ENCODE measurements at places on chromosomes 12 and 14.
A peak's percentile ranks its signal among the peaks of the same experiment; 100 is the strongest.

GRCh38 chr12:75846102-75846501 lies 185.5 kb downstream of the PHLDA1 start:
- no peaks in the 10 kb centered on the region for H3K27me3 ChIP-seq
- no peak overlapping the region for H3K27ac ChIP-seq
- DNase-seq: no peak
- H3K36me3 ChIP-seq: no peaks in the 10 kb centered on the region

GRCh38 chr12:22702690-22703089 lies 77.7 kb downstream of the ETNK1 start:
- H3K4me3 ChIP-seq: peak overlapping the region; percentile 94
- H3K36me3 ChIP-seq: peaks cover 50% of the 10 kb centered on the region
- DNase-seq: no peak
- H3K27ac ChIP-seq: no peak overlapping the region
- no peaks in the 10 kb centered on the region for H3K27me3 ChIP-seq

DNA sequence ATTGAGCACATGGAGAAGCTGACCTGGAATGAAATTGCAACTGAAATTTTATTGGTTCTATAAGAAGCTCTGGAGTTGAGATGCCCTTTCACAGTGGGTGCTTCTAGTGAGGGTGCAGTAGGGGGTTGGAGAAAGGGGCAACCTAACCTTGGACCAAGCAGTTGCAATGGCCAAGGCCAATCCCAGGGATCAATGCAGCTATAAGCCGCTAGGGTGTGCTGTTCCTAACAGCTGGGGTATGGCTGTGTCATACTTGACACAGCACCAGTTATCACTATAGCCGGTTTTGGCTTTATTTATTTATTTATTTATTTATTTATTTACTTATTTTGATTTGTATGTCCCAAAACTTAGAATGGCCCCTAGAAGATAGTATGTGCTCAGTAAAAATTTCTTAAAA lies 505.9 kb downstream of the FLRT2 start:
- no peak overlapping the region for H3K4me3 ChIP-seq
- H3K27ac ChIP-seq: no peak overlapping the region
- no peaks in the 10 kb centered on the region for H3K4me1 ChIP-seq
- no peaks in the 10 kb centered on the region for H3K27me3 ChIP-seq

GRCh38 chr14:103205541-103205906 lies 82.3 kb downstream of the TNFAIP2 start:
- H3K4me1 ChIP-seq: no peaks in the 10 kb centered on the region
- H3K27me3 ChIP-seq: peaks cover 31% of the 10 kb centered on the region
- DNase-seq: no peak

DNA sequence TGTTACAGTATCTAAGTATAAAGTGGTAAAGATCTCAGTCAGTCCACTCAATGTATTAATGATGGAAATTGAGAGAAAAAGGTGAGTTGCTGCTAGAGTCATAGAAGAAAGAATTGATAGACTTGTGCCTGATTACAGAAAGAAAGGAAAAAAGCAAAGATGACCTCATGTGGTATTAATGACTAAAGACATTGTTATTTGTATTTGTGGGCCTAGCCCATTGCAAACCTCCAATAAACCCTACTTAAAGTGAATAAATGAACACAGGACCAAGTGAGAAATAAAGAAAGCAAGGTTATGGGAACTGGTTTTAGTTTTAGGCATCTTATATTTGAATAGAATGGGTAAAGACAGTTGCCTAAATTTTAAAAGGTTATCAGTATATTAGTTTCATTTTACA lies 105.5 kb downstream of the SYT1 start:
- H3K4me1 ChIP-seq: no peaks in the 10 kb centered on the region
- H3K27me3 ChIP-seq: no peaks in the 10 kb centered on the region
- H3K27ac ChIP-seq: no peak overlapping the region
- H3K36me3 ChIP-seq: no peaks in the 10 kb centered on the region
- DNase-seq: no peak

DNA sequence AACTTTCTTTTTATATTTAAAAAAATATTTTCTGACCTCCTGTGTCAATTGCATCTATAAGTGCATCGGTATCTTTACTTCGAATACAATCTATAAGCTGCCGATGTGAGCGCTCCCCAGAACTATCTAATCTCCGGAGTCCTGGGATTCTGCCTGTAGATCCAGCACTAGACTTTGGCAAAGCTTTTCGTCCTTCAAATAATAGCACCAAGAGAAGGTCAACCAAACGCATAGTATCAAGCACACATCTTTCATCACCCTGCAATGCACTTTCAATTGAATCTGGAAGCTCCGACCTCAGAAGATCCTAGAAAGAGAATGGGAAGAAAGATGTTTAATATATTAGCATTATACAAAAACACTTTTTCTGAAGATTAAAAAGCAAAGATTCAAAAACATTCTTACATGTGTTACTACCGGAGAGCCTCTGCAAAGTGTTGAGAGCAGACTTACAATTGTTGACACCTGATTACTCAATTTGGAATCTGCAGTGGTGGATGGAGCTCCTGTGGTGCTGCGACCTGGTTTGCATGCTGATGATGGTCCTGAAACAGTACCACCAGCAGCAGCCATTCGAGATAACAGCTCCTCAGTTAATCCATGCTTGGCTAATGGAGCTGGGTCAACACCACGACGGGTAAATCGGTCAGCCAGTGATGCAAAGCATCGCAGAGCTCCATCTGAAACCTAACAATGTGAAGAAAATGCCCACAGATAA lies 34.3 kb downstream of the HECTD1 start:
- no peaks in the 10 kb centered on the region for H3K4me1 ChIP-seq
- H3K27me3 ChIP-seq: no peaks in the 10 kb centered on the region
- H3K27ac ChIP-seq: no peak overlapping the region
- peaks cover 88% of the 10 kb centered on the region for H3K36me3 ChIP-seq
- peak; percentile 53 for DNase-seq
- no peak overlapping the region for H3K4me3 ChIP-seq

GRCh38 chr12:124645530-124646244 lies 78.3 kb upstream of the NCOR2 start:
- no peak overlapping the region for H3K27ac ChIP-seq
- no peaks in the 10 kb centered on the region for H3K36me3 ChIP-seq
- no peaks in the 10 kb centered on the region for H3K4me1 ChIP-seq
- H3K4me3 ChIP-seq: no peak overlapping the region
- no peaks in the 10 kb centered on the region for H3K27me3 ChIP-seq
